ENCODE measurements at places on chromosomes 5 and 9. TPM values are rescaled to one million over a fixed set of nuclear protein-coding genes. Genes with fewer than 3 reads are reported as not detected.

SLC6A7 gene
- not detected for total RNA-seq

ZNF366 gene
- total RNA-seq = 8.1 TPM

TYRP1 gene
- total RNA-seq = 0.41 TPM

CHSY3 gene
- total RNA-seq = 3.0 TPM

GRCh38 chr9:92293075-92293354 is 482 bp downstream of the IARS1 start:
- DNase-seq = no peak
- peak overlapping the region; percentile 95 for H3K4me3 ChIP-seq
- H3K27me3 ChIP-seq = no peaks in the 10 kb centered on the region

DNA sequence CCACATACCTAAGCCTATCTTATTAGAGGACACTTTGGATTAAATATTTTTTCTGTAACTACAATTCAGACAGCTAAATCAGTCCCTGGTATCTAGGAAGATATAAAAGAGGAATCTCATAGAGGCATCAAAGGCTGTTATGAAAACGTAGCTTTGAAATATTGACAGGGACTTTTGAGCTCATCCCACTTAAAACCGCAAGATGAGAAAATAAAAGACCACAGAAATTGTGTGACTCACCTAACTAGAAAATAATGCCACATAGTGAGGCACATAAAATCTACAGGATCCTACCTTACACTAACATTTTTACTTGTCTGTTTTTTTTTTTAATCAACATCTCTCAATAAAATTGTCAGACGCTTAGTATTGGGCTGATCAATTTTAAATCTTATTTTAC is 686.5 kb upstream of the COX7C start:
- no peak for DNase-seq
- no peak overlapping the region for H3K27ac ChIP-seq

DNA sequence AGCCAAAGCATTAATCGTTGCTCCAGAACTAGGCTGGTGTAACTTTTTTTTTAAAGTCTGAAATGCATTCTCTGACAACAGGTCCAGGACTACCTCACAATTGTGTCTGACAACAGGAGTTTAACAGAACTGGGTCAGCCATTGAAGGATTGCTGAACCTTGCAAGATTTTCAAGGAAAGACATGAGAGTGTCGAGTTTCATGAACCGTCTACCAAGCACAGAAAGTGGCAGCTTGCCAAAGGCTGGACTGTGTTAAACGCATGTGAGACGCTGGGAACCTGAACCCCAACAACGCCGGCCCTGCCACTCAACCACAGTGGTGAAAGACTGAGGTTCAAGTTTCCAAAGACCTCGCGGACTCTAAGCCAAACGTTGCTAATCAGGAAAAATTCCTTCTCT is 79.1 kb downstream of the LHFPL2 start:
- H3K4me1 ChIP-seq = peaks cover 19% of the 10 kb centered on the region
- H3K36me3 ChIP-seq = no peaks in the 10 kb centered on the region
- peak; percentile 91 for DNase-seq
- no peak overlapping the region for H3K27ac ChIP-seq

DNA sequence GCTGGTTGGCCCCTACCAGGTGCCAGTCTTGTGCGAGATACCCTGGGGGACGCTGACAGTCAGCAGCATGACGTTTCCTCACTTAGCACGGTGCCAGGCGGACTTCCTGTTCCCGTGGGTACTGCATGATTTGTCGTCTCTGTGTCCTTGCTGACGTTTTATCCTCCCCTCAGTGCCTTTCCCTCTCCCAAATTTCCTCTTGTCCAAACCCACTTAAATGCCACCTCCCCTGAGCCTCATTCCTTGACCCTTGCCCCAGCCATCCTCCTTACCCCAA is 60.6 kb upstream of the SAP30L start:
- no peaks in the 10 kb centered on the region for H3K4me1 ChIP-seq
- H3K36me3 ChIP-seq = peaks cover 3% of the 10 kb centered on the region
- H3K27ac ChIP-seq = no peak overlapping the region

DNA sequence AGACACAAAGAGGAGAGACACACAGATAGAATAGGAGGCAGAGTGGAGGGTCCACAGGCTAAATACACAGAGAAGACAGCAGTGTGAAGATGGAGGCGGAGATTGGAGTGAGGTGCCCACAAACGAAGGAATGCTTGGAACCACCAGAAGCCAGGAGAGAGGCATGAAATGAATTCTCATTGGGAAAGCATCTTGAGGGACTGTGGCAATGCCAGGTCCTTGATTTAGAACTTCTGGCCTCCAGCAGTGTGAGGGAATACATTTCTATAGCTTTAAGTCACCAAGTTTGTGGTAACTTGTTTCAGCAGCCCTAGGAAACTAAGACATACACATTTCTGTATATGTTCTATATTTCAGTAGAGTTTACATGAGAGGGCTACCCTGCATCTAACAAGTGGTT is 396.6 kb upstream of the ZNF608 start:
- H3K4me1 ChIP-seq = no peaks in the 10 kb centered on the region
- H3K27me3 ChIP-seq = no peaks in the 10 kb centered on the region
- H3K4me3 ChIP-seq = no peak overlapping the region
- H3K36me3 ChIP-seq = no peaks in the 10 kb centered on the region
- H3K27ac ChIP-seq = no peak overlapping the region

All from kidney (tissue), 22 donors.